Mesenchymal stem cell (in vitro differentiated cells and primary cell): ENCODE measurements at places on chromosomes 2 and 18.

DNA sequence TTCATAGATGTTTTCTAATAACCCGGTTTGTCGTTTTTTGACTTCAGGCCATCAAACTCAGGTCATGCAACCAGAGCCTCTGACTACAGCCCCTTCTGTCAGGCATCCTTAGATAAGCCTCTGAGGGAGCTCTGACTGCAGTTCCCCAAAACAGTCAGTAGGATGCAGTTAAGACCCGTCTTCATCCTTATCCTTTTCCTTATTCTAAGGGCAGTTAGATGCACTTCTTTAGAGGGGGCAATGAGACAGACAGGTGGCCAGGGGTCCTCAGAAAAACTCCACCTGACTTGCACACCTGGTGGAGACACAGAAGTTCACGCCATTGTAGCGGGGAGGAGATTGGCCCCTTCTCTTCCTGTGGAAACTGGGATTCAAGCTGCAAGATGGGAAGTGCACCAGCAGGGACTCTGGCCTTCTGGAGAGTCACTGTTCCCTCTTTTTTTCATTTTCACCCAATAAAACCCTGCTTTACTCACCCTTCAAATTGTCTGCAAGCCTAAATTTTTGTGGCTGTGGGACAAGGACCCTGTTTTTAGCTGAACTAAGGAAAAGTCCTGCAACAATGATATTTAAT is 104.8 kb upstream of the TFPI start:
- DNase-seq, result peak; percentile 46

DNA sequence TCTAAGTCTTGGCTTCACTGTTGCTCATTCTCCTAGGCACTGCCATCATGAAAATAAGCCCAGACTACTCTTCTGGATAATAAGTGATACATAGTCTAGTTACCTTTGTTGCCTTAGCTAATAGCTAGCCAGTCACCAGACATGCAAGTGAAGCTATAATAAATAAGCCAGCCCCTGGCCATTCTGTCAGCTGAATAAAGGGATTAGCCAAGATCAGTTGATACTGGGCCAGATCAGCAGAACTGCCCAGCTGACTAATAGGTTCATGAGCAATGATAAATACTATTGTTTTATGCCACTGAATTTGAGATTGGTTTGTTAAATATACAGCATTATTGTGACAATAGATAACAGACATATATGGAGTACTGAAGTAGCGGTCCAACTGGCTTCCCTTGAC is 8.0 kb upstream of the C2orf69 start:
- DNase-seq, result no peak

DNA sequence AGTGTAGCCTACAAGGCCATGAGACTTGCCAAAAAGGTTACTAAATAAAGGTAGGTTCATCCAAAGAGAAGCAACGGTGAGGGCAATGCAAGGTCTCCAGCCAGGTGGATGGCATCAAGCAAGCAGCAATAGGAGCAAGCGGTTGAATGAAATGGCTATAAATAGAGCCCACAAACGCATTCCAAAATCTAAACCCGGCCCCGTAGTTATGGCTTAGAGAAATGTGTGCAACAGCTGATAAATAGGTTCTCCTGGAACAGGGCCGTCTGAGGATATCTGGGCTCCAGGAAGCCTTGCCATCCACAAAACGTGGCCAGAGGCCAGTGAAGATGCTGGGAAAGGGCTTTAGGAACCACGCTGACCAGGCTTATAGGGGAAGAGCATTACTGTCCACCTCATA is 146.1 kb upstream of the PID1 start:
- no peak for DNase-seq

DNA sequence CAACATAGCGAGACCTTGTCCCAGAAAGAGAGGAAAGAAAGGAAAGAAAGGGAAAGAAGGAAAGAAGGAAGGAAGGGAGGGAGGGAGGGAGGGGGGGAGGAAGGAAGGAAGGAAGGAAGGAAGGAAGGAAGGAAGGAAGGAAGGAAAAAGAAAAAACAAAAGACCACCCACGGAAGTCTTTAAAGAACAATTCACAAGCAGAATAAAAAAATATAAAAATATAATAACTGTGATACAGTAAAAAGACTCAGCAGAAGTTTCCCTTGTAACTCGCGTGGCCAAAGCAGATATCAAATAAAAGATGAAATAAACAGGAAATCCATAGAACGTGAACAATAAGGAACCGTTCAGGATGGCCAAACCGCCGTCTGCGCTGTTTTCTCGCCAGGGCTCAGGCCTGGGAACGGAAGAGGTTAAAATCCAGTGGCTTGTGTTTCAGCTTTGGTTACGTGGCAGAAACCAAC is 1.2 kb upstream of the SLC1A4 start:
- no peak for DNase-seq

DNA sequence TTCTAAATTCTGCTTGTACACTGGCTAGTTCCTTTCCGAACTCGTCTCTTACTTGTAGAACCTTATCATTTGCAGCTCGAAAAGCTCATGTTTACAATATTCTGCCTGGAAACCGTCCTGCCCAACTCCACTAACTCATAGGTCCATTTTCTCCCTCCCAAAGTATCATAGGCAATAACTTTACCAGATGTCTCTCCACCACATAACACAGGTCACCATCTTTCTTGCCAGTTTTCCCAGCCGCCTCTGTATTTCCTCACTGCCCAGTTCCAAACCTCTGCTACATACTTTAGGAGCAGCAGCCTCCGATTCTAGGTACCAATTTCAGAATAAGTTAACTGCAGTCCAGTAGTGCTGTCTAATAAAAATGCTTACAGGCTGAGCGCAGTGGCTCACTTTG is 259.5 kb downstream of the GLI2 start:
- DNase-seq, result no peak
